ENCODE measurements at places on chromosomes 3 and 15. TPM values are rescaled to one million over a fixed set of nuclear protein-coding genes. Genes with fewer than 3 reads are reported as not detected.

Gene ACAD9
- 25.4 TPM for total RNA-seq

Gene SLC24A5
- total RNA-seq: not detected

Gene P2RY1
- 0.37 TPM for total RNA-seq

Gene RYR3
- 0.01 TPM for total RNA-seq

Gene RAB11A
- total RNA-seq: 284 TPM

Gene GCNT3
- 153 TPM for total RNA-seq

Gene PLA1A
- 0.29 TPM for total RNA-seq

Gene SMAD6
- total RNA-seq: 23.1 TPM

Gene WDR72
- total RNA-seq: 5.5 TPM

Gene FSD2
- not detected for total RNA-seq

Gene ANKRD63
- 0.54 TPM for total RNA-seq

Gene ALDH1A2
- total RNA-seq: not detected

Gene FOXL2NB
- 0.89 TPM for total RNA-seq

Gene SIDT1
- total RNA-seq: 0.69 TPM
